ENCODE measurements at places on chromosomes 3 and 15.

DNA sequence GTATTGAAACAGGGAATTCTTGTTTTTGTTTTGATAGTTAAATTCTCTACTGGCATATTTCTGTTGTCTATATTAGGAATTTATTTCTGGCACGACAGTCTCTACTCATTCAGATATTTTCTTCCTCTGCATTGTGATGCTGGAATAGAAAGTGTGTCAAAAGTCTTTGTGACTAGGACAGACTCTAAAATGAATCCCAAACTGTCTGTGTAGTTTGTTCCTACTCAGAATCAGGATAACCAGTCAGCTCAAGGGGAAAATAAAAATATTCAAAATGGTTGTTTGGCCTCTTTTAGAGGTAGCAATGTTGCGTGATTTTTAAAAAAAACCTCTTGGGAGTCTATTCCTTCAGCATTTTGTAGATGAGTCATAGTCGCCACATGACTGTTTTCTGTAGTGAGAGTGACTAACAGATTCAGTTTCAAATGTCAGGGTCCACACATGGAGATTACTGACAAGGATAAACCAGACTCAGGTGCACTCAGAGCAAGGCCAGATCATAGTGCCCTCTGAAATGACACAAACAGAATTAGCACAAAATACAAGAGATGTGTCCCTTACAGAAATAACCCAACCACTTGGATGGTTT is 13.1 kb downstream of the SLC7A14 start:
- DNase-seq = peak; percentile 89

DNA sequence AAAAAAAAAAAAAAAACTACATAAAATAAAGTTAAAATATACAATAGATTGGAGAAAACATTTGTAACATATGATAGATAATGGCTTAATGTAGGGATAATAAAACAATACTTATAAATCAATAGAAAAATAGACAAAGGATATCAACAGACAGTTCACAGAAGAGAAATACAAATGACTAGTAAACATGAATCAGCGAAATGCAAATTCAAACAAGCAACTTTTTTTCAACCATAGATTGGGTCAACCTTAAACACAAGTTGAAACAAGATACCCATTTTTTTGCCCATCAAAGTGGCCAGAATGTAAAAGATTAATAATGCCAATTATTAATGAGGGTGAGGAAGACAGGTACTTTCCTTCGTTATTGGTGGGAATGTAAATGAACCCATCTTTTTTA is 59.9 kb downstream of the ABHD2 start:
- no peak for DNase-seq

DNA sequence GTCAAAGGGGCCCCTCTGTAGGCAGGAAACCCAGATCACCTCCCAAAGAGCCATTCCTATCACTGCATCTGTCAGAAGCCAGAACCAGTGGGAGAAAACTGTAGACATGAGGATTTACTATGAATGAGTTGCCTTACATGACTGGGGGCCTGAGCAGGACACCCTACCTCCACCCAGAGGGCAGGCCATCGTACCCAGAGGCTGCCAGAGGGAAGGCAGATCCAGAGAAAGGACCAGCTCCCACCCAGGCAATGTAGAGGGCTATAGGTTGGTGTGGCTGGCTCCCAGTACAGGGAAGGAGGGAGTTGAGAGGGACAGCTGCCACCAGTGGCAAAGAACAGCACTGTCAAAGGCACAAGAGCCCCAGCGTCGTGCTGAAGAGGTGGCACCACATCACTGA is 233.2 kb downstream of the OCA2 start:
- DNase-seq = no peak

- DNase-seq = no peak
Observed at GRCh38 chr3:29741231-29741630, 460.4 kb downstream of the RBMS3 start.

DNA sequence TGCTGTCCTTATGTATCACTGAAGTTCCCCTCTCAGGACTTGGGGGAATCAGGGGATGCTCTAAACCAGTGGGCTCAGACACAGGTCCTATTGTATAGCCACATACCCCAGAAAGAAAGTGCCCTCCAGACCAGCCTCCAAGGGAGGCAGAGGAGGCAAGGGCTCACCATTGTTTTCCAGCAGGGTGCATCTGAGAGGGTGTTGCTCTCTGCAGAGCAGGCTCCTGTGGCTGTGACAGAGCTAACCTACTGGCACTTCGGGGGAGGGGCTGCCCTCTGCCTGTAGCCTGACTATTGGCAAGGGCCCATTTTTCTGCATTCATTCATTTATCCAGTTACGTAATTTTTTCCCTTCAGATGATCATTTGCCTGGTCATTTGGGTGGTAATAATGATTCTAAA is 39.9 kb downstream of the EEFSEC start:
- no peak for DNase-seq

DNA sequence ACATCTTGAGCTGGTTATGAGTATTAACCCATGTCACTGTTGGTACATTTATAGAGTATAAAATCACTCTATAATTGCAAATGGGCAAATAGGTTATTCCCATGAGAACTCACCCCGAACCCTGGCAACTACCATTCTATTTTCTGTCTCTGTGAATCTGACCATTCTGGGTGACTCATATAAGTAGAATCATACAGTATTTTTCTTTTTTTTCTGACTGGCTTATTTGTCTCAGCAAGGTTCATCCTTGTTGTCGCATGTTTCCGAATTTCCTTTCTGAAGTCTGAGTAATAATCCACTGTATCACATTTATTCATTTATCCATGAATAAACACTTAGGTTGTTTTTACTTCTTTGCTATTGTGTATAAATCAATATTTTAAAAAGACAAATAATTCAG is 59.9 kb upstream of the CHRM5 start:
- no peak for DNase-seq
